Chondrocyte (in vitro differentiated cells): ENCODE measurements at places on chromosomes 5 and 9. TPM values are rescaled to one million over a fixed set of nuclear protein-coding genes. Genes with fewer than 3 reads are reported as not detected.

DNA sequence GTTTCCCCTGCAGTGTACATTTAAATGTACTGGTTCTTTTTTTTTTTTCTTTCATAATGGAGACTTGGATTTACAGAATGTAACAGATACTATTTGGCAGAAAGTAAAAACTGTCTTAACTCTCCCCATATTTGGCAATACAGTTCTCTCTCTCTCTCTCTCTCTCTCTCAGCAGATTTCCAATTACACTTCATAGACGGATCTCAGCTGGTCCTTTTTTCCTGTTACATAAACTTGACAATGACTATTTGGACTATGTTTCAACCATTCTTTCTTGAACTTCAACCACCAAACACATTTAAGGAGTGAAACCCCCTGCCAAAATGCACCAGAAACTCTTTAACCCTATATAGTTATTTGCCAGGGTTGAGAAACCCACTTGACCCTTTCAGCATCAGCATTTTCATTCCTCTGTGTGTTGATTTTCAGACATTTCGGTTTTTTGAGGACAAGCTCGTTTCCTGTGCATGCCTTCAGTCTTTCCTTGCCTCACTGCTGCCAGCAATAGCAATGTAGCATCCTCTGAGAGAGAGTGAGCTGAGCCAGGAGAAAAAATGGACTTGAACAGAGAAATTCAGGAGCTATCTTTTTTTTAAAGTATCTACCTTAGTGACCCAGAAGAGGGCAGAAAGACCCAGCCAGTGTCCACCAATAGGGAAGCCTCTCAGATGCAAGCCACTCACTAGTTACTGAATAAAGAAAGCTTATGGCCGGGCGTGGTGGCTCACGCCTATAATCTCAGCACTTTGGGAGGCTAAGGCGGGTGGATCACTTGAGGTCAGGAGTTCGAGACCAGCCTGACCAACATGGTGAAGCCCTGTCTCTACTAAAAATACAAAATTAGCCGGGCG is 26.0 kb upstream of the GNA14 start:
- H3K4me3 ChIP-seq = no peak overlapping the region
- H3K4me1 ChIP-seq = peaks cover 12% of the 10 kb centered on the region
- peak overlapping the region; percentile 52 for H3K27ac ChIP-seq
- no peak for DNase-seq

GRCh38 chr5:3796736-3797135 is 201.1 kb downstream of the IRX1 start:
- H3K36me3 ChIP-seq = no peaks in the 10 kb centered on the region
- no peak overlapping the region for H3K27ac ChIP-seq
- H3K4me1 ChIP-seq = no peaks in the 10 kb centered on the region

DNA sequence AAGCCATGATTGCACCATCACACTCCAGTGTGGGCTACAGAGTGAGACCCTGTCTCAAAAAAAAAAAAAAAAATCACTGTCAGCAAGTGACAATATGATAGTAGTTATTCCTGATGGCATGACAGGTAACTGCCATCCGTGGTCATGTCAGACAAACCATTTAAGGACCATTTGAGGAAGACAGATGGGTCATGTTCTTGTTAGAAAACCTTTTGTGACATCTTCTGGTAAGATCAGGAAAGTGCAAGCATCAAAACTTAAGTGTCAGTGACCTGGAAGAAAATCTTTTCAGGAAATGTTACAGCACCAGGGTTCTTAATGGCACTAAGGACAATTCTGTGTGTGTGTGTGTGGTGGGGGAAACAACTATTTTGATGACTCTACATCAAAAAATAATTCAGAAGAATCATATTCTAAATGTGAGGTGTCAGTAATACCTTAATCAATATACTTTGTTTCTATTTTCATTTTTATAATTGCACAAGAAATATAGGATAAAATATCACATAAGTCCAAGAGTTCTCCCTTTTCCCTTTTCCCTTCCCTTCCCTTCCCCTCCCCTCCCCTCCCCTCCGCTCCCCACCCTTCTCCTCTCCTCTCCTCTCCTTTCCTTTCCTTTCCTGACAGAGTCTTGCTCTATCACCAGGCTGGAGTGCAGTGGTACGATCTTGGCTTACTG is 17.8 kb downstream of the SLC38A9 start:
- H3K4me3 ChIP-seq = no peak overlapping the region
- H3K27ac ChIP-seq = no peak overlapping the region
- H3K27me3 ChIP-seq = no peaks in the 10 kb centered on the region
- H3K4me1 ChIP-seq = peaks cover 22% of the 10 kb centered on the region
- no peak for DNase-seq
- no peaks in the 10 kb centered on the region for H3K36me3 ChIP-seq

DNA sequence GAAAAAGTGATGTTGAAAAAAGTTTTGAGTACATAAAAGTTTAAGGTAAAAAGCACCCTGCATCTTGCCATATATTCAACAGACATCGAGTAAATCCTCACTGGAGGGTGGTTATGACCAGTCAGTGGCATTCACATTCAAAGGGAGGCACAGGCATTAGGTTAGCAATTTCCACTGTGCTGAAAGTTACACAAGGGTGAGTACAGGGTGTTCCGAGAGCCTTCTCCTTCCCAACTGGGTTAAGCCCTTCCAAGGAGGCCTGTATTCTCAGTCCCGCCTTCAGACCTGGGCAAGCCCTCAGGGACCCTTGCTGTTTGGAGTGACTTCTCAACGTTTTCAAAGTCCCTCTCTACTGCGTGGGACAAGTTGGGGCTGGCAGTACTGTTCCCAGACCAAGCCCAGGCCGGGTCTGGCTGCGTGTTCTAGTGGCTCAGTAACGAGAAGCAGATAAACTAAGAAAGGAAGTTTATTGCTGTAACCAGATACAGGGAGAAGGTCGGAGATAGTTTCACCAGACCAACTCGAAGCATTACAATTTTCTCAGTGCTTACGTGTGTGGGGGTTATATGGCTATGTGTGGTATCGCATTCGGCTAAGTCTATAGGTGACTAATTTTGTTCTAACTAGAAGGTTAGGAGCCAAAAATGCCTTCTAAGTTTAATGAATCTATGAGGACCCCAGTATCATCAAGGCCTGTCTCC is 13.0 kb upstream of the SETX start:
- H3K4me1 ChIP-seq = peaks cover 3% of the 10 kb centered on the region
- no peak overlapping the region for H3K4me3 ChIP-seq
- no peaks in the 10 kb centered on the region for H3K27me3 ChIP-seq
- no peak for DNase-seq
- no peak overlapping the region for H3K27ac ChIP-seq

GRCh38 chr9:107730666-107731065 is 241.1 kb upstream of the KLF4 start:
- H3K27ac ChIP-seq = no peak overlapping the region
- no peaks in the 10 kb centered on the region for H3K27me3 ChIP-seq
- no peaks in the 10 kb centered on the region for H3K36me3 ChIP-seq
- H3K4me1 ChIP-seq = peaks cover 29% of the 10 kb centered on the region
- DNase-seq = no peak

DNA sequence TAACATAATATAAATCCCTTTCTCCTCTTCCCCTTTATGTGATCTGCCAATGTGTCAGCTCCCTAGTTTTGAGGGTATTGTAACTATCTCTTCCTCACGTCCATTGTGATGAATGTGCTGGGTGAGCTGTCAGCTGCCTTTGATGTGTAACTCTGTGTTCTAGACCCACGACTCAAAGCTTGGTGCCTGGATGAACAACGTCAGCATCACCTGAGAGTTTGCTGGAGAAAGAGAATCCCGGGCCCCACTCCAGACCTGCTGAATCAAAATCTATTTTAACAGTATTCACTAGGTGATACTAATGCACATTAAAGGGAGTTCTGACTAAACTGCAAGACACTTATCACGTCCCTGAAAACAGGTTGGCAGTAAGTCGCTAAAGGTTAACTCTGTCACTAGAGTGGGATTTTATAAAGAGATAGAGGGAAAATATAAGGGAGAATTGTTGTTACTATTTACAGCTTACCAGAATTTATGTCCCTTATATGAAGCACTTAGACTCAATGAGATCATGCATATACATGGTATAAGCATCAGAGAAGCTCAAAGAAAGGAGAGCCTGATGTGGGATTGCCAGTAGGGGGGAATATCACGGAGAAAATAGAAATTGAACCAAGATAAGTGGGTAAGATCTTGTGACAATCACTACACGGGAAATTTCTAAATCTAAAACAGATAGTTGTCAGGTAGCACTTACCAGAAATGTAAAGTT is 423.8 kb upstream of the SLC30A5 start:
- no peaks in the 10 kb centered on the region for H3K36me3 ChIP-seq
- H3K27ac ChIP-seq = no peak overlapping the region
- no peak overlapping the region for H3K4me3 ChIP-seq
- DNase-seq = no peak
- no peaks in the 10 kb centered on the region for H3K27me3 ChIP-seq
- H3K4me1 ChIP-seq = peaks cover 12% of the 10 kb centered on the region

DNA sequence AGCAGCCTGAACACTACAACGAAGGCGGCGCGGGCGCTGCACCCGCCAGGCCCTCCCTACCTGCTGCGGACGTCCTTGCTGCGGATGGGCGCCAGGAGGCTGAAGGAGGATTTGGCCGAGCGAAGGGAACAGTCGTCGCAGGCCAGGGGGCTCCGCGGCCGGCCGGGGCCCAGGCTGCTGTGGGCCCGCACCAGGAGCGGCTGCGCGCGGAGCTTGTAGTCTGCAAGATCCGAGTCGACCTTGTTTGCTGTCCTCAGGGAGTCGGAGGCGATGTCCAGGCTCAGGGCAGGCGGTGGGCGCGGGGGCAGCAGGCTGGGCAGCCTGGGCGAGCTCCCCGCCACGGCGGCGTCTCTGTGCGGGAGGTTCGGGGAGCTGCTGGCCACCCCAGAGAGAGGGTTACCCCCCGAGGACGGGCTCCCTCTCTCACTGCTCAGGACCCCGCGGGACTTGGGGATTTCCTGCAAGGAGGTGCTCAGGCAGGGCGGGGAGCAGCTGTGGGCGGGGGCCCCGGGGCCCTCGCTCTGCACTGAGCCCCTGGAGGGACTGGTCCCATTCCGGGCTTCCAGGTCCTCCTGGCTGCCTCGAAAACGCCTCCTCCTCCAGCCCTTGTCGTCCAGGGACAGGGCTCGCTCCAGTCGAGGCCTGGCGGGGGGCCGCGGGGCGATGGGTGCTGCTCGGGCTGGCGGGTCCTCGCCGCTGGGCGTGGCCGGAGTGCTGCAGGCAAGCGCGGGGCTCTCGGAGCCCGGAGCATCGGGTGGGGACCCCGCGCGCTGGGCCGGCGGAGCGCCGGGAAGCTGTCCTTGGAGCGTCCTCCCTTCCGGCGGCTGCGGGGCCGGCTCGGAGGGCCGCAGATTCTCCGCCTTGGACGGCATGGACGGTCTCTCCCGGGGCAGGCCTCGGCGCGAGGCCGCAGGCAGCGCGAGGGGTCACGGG is 831 bp downstream of the INPP5E start:
- peak overlapping the region; percentile 85 for H3K4me3 ChIP-seq
- H3K27me3 ChIP-seq = no peaks in the 10 kb centered on the region
- H3K27ac ChIP-seq = peak overlapping the region; percentile 36
- H3K36me3 ChIP-seq = peaks cover 15% of the 10 kb centered on the region

GRCh38 chr5:14475045-14475444 is 106.5 kb upstream of the OTULINL start:
- no peaks in the 10 kb centered on the region for H3K4me1 ChIP-seq
- peaks cover 38% of the 10 kb centered on the region for H3K36me3 ChIP-seq
- H3K27ac ChIP-seq = peak overlapping the region; percentile 2
- no peak for DNase-seq

GRCh38 chr5:140608722-140609121 is 24.3 kb downstream of the CD14 start:
- H3K27me3 ChIP-seq = peaks cover 7% of the 10 kb centered on the region
- no peaks in the 10 kb centered on the region for H3K36me3 ChIP-seq
- no peak overlapping the region for H3K4me3 ChIP-seq
- DNase-seq = no peak

DNA sequence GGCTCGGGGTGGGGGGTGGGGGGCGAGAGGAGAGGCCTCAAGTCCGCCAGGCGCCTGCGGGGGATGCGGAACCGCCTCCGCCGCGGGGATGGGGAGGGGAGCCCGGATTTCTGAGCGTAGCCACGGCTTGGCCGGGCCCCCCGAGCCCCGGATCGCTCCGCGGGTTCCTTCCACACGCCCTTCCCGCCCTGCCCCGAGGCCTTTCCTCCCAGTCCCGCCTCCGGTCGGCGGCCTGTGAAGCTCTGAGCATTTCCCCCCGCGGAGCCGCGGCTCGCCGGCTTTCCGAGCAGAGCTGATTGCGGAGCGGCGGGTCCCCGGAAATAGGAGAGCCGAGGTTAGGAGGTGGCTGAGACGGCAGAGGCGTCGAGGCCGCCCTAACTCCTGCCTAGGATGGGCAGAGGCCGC is 6.1 kb downstream of the IRX4 start:
- peaks cover 60% of the 10 kb centered on the region for H3K27me3 ChIP-seq
- no peak overlapping the region for H3K4me3 ChIP-seq
- peaks cover 4% of the 10 kb centered on the region for H3K4me1 ChIP-seq
- H3K36me3 ChIP-seq = no peaks in the 10 kb centered on the region

- no peaks in the 10 kb centered on the region for H3K4me1 ChIP-seq
- no peak overlapping the region for H3K27ac ChIP-seq
- no peak overlapping the region for H3K4me3 ChIP-seq
Measured at GRCh38 chr5:151134228-151134627, 23.4 kb downstream of the ANXA6 start.

- H3K27me3 ChIP-seq = no peaks in the 10 kb centered on the region
- H3K4me3 ChIP-seq = peak overlapping the region; percentile 89
- no peak for DNase-seq
- peak overlapping the region; percentile 99 for H3K27ac ChIP-seq
Measured at GRCh38 chr5:43041669-43042175, 1.6 kb upstream of the ANXA2R start.

- H3K27ac ChIP-seq = no peak overlapping the region
- H3K4me3 ChIP-seq = no peak overlapping the region
- H3K27me3 ChIP-seq = peaks cover 2% of the 10 kb centered on the region
Measured at GRCh38 chr5:11640158-11640873, 263.9 kb downstream of the CTNND2 start.

- peaks cover 13% of the 10 kb centered on the region for H3K4me1 ChIP-seq
- no peak for DNase-seq
- no peaks in the 10 kb centered on the region for H3K27me3 ChIP-seq
- peaks cover 11% of the 10 kb centered on the region for H3K36me3 ChIP-seq
- H3K27ac ChIP-seq = no peak overlapping the region
- no peak overlapping the region for H3K4me3 ChIP-seq
Measured at GRCh38 chr9:100131216-100131615, 32.2 kb downstream of the INVS start.

GRCh38 chr9:4620057-4620765 is 41.9 kb upstream of the PLPP6 start:
- peaks cover 11% of the 10 kb centered on the region for H3K4me1 ChIP-seq
- DNase-seq = no peak
- no peaks in the 10 kb centered on the region for H3K36me3 ChIP-seq
- H3K27ac ChIP-seq = no peak overlapping the region

- H3K36me3 ChIP-seq = peaks cover 1% of the 10 kb centered on the region
- peak overlapping the region; percentile 77 for H3K27ac ChIP-seq
- peaks cover 22% of the 10 kb centered on the region for H3K4me1 ChIP-seq
- H3K4me3 ChIP-seq = no peak overlapping the region
Measured at GRCh38 chr5:88836195-88836838, 46.7 kb downstream of the MEF2C start.

GRCh38 chr5:56313596-56313995 is 80.5 kb upstream of the ANKRD55 start:
- H3K27me3 ChIP-seq = no peaks in the 10 kb centered on the region
- no peaks in the 10 kb centered on the region for H3K36me3 ChIP-seq
- H3K27ac ChIP-seq = no peak overlapping the region
- no peak overlapping the region for H3K4me3 ChIP-seq
- no peak for DNase-seq

The IL9 gene
- not detected in 3 replicates for total RNA-seq

The ALDH1A1 gene
- total RNA-seq = 0.27 TPM in 1 of 3 replicates, not detected in the others

The GKAP1 gene
- total RNA-seq = 1.7 to 2.6 TPM (median 1.9 TPM) in 3 replicates

The SPINK7 gene
- total RNA-seq = not detected in 3 replicates

The MSMP gene
- total RNA-seq = not detected in 3 replicates

The PFN3 gene
- total RNA-seq = not detected in 3 replicates

The GRAMD2B gene
- total RNA-seq = 56.5 to 72.4 TPM (median 61.5 TPM) in 3 replicates

The ACOT12 gene
- not detected in 3 replicates for total RNA-seq

The PCDHB13 gene
- total RNA-seq = 2.4 to 2.9 TPM (median 2.9 TPM) in 3 replicates

The CCNI2 gene
- 0.15 TPM in 1 of 3 replicates, not detected in the others for total RNA-seq

The LHX3 gene
- total RNA-seq = not detected in 3 replicates
